ENCODE measurements at places on chromosomes 1 and 21. TPM values are rescaled to one million over a fixed set of nuclear protein-coding genes. Genes with fewer than 3 reads are reported as not detected.
A peak's percentile ranks its signal among the peaks of the same experiment; 100 is the strongest.

DNA sequence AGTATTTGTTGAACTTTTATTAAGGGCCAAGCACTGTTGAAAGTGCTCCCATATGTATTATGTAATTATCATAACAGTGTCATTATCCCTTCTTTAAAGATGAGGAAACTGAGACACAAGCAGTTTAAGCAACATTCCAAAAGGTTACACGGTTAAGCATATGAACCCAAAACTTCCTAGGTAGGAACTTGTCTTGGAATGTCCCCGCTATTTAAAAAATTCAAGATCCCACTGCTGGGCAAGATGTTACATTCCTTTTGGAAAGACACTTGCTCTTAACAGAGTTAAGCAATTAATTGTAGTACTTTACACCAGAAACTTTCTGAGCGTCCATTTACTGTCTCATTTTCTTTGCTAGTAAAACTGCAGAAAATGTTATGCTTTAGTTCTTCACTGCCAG lies 15.6 kb downstream of the LMO4 start:
- DNase-seq = no peak

DNA sequence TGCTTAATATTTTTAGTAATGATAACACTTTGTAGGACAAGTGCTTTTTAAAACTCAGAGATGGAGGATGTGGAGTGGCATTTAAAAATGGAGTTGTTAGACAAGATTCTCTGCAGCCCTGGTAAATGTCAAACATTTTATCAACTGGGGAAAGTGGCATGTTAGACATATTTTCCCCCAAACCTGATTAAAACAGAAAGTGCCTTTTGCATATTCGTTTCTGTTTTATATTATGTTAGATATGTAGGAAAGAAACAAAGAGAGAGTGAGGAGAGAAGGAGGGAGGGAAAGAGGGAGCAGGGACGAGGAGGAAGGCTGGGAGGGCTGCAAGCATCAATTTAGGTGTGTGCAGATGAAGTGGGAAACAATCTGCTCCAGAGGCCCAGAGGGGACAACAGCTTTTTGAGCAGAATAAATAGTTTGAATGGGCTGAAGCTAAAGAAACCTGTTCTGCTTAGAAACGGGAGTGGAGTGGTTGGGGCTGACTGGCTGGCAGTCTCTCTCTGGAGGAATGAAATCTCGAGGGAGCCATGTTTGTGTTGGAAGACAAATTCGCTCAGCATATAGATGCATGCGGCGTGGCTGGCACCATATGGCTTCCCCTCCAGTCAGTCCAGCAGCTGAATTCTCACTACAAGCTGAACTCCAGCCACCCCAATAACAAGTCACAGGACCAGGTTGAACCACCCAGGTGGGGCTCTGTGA lies 502.2 kb downstream of the AJAP1 start:
- no peak for DNase-seq

DNA sequence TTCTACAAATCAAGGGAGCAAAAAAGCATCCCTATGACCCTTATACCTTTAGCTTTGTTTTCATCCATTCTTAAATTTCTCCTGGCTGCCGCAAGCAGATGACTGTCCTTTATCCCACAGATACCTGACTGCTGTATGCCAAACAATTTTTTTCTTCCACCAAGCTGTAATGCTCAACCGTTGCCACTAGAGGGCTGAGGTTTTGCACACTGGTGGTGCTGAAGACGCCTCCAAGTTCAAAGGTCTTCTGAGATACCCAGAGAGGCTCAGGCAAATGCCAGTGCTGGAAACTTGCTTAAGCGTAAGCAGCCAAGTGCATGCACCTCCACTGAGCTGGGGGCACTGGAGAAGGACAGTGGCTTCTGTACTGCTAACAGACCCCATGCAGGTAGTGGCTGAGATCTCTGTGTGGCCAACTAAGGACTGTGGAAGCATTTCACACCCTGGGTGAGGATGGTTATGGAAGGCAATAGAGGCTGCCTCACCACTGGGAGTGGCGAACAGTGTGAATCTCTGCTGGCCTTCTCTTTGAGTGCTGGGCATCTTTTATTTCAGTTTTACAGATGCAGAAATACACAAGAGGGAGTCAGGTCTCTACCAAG lies 28.5 kb downstream of the CNIH3 start:
- DNase-seq = no peak

DNA sequence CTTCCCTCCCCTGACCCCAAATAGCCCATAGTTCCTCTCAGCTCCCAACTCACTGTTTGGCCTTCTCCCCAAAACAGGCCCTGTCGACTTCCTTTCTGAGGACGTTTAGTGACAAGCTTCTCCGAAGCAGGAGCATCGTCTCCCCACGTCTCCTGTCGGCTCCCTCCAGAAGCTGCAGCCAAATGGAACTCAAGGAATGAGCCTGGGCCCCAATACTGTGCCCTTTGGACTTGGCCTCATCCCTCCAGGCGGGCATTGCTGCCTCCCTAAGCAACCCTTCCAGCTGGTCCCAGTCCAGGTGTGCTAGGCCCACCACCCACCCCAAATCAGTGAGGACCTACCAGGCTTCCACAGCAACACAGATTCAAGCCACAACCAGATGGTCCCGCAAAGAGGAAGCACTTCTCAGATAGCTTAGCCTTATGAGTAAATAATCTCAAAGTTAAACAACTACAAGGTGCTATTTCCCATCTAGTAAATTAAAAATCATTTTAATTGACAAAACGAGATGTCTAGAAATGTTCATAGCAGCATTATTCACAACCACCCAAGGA lies 33.0 kb downstream of the ACOT7 start:
- no peak for DNase-seq

GRCh38 chr1:221832617-221833016 lies 90.7 kb upstream of the DUSP10 start:
- DNase-seq = peak; percentile 33

GRCh38 chr1:11802616-11802972 lies 3.2 kb downstream of the MTHFR start:
- DNase-seq = no peak

- DNase-seq = no peak
These were observed 13.6 kb downstream of the ATP1B1 start for GRCh38 chr1:169120066-169120465.

GRCh38 chr1:24127801-24128363 lies 15.1 kb downstream of the IL22RA1 start:
- no peak for DNase-seq

DNA sequence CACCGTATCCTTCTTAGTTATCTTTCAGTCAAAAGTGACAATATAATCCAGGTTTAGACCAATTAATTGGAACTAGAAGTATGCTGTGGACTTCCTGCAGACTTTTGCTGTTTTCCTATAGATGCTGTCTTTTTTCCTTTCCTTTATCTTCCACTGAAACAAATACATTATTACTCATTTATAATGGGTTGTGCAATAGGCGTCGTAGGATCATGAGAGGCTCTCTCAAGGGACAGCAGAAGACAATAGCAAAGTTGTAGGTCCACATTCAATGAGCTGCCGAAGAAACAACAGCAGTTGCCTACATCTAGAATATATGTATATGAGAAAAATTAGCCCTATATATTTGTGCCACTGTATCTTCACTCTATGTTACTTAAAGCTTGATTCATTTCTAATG lies 371.6 kb downstream of the AMY1C start:
- DNase-seq = no peak

DNA sequence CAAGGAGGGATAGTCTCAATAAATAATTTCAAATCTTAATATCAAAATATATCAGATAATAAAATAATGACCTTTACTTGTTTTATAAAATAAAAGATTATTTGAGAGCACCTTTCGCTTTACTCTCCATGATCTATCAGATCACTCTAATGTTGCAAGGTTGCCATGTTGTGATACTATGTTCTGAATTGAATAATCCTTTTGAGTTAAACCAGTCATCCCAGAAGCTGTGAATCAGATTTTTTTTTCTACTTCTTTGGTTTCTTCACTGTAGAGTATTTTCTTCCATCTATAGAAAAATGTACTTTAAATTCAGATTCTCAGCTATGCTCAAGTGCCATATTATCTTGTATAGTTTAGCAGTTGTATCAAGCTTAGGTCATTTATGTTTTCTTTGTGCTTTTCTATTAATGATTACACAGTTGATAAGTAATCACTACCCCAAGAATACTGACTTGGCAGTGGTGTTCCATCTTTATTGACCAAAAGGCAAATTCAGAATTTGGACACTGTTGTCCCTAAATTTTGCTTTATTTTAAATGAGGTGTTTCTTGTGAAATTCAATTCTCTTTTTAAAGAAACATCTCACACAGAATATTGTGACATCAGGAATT lies 32.9 kb downstream of the BRDT start:
- no peak for DNase-seq

- no peak for DNase-seq
These were observed 76.4 kb upstream of the DNAH14 start for GRCh38 chr1:224852901-224853568.

DNA sequence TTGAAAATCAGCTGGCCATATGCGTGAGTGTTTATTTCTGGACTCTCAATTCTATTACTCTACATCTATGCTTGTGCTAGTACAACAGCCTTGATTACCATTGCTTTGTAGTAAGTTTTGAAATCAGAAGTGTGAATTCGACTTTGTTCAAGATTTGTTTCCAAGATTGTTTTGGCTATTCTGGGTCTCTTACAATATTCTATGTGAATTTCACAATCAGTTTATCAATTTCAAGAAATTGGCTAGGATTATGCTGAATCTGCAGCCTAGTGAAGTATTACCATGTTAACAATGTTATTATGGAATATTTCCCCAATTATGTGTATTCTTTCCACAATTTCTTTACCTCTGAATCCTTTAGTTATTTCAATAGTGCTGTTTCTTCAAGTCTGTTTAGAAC lies 19.5 kb downstream of the SFPQ start:
- DNase-seq = no peak

DNA sequence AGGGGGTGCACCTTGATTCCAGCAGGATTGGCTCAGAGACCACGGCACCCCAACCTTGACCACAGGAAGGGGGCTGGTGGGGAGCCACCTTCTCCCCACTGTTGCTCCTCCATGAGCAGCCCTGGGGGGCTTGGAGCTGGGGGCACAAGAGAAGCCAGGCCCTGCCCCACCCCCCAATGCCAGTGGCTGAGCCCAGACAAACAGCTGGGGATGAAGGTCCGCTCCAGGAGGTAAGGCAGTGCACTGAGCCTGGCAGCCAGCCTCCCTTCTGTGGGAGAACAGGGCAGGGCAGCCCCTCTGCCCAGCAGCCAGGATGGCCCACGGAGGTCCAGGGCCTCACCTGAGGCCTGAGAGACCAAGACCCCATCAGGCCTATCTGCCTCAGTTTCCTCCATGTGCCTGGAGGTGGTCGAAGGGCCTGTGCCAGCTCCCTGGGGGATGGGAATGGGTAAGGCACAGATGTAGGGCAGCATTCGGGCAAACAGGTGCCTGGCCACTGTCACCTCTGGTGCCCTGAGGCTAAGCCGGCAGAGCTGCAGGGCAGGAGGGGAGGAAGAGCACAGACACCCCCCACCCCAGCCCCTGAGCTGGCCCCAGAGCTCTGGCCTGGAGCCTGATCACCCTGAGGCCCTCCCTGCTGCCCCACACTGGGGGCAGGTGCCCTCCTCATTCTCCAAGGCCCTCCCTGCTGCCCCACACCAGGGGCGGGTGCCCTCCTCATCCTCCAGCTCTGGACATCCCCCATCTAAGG lies 7.1 kb downstream of the ITGB2 start:
- DNase-seq = no peak

GRCh38 chr1:176989023-176989422 lies 175.5 kb downstream of the ASTN1 start:
- no peak for DNase-seq

DNA sequence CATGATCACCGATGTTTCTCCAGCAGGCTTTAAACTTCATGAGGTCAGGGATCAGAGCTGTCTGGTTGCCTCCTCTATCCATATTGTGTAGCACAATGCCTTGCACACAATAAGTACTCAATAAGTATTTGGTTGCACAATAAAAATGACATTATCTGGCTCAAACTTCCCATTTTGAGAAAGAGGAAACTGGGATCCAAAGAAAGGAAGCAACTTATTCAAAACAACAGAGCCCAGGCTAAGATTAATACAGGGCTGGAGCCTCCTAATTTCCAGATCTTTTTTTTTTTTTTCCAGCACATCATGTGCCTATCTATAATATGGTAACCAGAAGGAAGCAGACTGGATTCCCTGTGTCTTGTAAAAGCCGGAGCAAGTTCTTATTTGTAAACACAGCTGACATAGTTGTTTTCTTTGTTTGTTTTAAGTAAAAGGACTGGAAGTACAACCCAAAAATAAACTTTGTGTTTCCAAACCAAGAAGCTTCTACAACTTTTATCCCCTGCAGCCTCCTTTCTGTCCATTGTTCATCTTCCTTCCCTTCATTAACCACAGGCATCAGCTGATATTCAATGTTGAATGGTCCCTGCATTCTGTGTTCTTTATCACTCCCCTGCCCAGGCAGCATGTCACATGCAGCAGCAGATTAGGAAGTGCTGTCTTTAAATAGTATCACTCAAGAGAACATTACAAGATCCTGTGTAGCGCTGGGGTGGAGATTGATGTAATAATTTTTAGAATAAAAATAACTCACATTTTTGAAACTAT lies 71.2 kb upstream of the HOOK1 start:
- peak; percentile 44 for DNase-seq

DNA sequence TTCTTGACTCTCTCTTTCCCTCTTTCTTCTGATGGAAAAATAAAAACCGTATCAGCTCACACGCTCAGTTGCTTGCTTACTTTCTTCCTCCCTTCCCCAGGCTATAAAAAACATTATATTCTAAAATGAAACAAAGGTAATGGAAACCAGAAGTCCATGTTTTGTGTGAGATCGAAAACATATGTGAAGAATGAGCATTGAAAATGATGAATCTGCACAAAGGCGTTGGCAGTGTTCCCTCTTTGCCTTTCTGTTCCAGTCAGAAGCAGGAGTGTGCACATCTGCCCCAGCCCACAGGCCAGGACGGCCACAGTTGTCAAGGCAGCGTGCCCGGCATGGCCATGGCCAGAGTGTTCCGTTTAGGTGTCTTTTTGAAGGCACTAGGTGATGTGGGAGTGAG lies 185.3 kb upstream of the USP24 start:
- no peak for DNase-seq

The PAX7 gene
- not detected for total RNA-seq

The SH2D5 gene
- not detected for total RNA-seq

The OR6N1 gene
- total RNA-seq = not detected

The GREM2 gene
- total RNA-seq = not detected

The C1orf185 gene
- not detected for total RNA-seq

The CD5L gene
- total RNA-seq = 0.52 TPM

The TIE1 gene
- 25.1 TPM for total RNA-seq
